ENCODE measurements at places on chromosomes 2 and 18. TPM values are rescaled to one million over a fixed set of nuclear protein-coding genes. Genes with fewer than 3 reads are reported as not detected.

The POU3F3 gene
- total RNA-seq, result 0.08 TPM

The MYCN gene
- 0.73 TPM for total RNA-seq

DNA sequence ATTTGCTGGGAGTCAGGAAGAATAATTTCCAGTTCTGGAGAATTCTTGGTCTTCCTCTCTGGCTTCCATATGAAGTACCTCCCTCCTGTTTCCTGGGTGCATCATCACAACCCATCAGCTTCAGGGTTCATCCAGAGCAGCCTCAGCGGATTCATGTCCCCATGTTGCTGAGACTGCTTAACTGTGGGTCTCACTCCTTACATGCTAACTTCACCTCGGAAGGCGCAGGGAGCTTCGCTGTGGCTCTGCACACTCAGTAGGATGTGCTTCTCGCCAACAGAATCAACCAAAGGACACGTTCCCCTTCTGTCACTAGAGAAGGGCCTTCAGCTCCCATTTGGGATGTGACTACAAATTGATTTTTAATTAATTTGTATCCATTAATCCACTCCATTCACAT lies 24.2 kb downstream of the FBLN7 start:
- no peak for DNase-seq

DNA sequence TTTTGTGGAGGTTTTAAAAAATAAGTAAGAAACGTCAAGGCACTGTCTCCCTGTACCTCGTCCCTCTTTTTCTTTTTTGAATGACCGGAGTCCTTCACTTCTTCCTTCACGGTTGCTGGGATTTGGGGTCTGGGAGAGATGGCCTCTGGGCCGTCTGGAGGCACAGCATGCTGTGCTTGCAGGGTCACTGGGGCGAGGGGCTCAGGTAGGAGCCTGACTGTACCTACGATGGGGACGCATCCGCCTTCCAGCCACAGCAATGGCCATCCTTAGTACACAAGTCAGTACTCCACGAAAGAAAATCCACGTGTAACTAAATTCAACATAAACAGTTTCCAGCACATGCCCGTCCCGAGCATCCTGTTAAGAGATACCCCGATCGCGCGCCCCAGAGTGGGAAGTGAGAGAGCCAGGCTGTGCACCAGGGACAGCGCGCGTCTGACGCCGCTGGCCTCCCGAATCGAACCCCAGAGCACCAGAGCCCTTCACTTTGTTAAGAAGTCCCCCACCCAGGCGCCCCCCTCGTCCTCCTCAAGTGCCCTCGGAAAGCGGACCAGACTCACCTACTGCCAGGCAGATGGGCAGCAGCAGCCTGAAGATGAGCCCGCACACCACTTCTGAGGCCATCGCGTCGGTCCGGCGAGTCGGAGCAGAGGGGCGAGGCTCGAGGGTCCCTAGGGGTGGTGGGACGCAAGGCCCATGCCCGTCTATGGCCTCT lies 1.2 kb downstream of the PIEZO2 start:
- no peak for DNase-seq

GRCh38 chr2:122009561-122009960 lies 254.1 kb downstream of the TSN start:
- DNase-seq, result no peak

GRCh38 chr18:47619771-47620448 lies 310.5 kb downstream of the SMAD2 start:
- DNase-seq, result no peak

GRCh38 chr18:48521723-48522122 lies 17.1 kb upstream of the CTIF start:
- DNase-seq, result no peak
